GM18507 (cell line): ENCODE measurements at places on chromosomes 2 and 18.
A peak's percentile ranks its signal among the peaks of the same experiment; 100 is the strongest.

- DNase-seq = no peak
Observed at GRCh38 chr18:48821251-48821590, 129.5 kb downstream of the SMAD7 start.

DNA sequence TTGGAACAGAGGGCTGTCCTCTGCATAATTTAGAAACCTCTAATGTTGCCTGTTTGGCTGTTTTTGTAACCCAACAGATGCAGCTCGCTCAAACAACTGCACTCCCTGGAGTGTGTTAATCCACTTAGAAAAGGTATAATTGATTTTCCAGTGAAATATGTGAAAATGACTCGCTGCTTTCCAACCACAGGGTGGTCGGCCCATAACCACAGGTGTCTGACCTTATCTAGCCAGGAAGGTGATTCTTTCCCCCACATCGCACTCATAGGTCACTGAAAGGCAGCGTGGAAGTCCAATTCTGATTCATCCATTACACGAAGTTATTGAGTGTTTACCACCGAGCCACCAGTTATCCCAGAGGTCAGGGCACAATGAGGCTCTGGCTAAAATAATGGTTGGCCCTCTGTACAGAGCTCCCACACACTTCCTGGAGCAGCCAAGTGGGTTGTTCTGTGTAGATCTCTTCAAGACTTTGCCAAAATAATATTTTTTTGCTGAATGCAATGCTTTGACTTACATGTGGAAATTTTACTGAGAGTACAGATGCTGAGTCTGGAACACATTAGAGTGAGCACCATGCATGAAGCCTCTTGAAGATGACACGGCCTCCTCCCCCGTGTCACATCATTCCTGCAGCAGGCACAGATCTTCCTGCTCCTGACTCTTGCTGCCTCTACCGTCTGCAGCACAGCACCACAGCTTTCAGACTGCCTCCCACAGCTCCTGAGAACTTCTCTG is 396.2 kb downstream of the ZNF516 start:
- no peak for DNase-seq

DNA sequence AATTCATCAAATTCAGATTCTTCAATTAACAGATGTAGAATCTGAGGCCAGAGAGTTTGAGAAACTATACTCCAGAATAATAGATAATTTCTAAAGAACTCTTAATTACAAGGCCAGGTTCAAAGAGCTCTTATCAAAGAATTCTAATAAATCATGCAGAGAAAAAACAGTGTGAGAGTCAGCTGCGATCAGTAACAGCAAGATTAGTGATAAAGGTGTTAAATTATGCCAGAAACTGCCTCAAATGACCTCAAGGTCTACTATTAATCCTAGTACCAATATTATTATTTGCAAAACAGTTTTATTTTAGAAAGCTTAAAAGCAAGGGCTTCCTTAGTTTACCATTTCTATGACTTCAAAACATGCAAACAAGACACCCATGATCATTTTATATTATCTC is 215.3 kb downstream of the GCA start:
- no peak for DNase-seq

- no peak for DNase-seq
Observed at GRCh38 chr2:9768388-9768787, 74.9 kb upstream of the TAF1B start.

DNA sequence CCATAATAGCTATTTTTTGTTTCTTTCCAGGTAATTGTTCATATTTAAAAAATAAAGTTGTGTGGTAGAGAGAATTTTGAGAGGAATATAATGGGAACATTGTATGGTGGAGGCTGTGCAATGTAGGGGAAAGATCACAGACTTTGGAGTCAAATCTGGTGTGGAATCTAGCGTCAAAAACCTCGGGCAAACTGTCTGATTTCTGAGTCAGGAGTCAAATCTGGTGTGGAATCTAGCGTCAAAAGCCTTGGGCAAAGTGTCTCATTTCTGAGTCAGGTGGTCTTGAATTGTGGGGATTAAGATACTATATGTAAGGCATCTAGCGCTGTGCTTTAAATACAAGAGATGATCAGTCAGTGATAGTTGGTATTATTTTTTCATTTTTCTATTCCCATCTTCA is 5.1 kb downstream of the PTPN4 start:
- no peak for DNase-seq

- no peak for DNase-seq
Observed at GRCh38 chr18:51170664-51171063, 26.8 kb downstream of the MEX3C start.

GRCh38 chr2:119476301-119477112 is 44.9 kb downstream of the TMEM37 start:
- DNase-seq = peak; percentile 66
